T1000 (cell line): ENCODE measurements at places on chromosomes 6 and 20.

DNA sequence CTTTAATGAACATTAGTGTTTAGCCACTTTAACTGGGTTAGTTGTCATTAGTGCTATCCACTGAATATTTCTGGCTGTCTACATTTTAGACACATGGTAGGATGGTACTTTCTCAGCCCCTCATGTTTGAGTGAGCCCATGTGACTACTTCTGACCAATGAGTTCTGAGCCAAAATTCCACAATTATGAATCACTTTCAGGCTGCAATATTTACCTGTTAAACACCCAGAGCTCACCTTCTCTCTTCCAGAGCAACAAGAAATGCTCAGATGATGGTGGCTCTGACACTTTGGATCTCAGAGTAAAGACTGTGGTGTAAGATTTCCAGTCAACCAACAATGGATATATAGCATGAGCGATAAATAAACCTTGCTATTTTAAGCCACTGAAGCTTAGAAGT lies 24.8 kb downstream of the SPACA1 start:
- DNase-seq, result no peak

DNA sequence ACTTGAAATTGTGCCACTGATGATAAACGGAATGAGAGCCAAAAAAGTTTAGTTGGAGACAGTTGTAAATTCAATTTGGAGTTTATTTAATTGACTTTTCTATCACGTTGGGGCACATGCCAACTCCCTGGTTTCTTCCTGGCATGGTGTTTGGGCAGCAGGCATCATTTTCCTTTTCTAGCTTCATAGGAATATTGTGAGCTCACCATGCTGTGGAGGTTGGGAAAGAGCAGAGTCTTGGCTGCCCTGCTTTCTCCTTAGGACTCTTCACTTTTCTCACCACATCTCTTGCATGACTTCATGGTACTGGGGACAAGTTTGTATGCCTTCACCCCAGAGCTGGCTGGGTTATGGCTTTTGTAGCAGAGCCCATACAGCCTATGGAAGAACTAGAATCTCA lies 6.4 kb downstream of the SCAND1 start:
- DNase-seq, result no peak

- no peak for DNase-seq
These were observed 294.2 kb downstream of the OGFRL1 start for GRCh38 chr6:71582820-71583219.

GRCh38 chr20:34980543-34981233 lies 25.0 kb downstream of the MYH7B start:
- no peak for DNase-seq

GRCh38 chr6:24919056-24919892 lies 16.5 kb downstream of the RIPOR2 start:
- no peak for DNase-seq

DNA sequence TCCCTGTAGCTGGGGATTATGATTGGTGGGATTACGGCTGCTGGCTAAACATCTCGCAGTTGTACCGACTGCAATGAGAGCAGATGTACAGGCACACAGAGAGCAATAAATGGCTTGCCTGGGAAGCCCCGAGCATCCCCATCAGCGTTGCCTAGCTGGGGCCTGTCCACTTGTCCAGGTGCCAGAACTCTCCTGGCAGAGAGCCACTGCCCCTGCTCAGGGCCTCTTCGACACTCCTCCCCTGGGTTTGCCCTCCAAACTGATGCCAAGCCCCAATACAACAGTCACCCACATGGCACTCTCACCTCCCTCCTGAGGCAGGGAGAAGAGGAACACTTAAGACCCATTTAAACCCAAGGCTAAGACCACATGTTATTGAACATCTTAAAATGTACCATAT lies 715.1 kb downstream of the PTPRT start:
- DNase-seq, result no peak

GRCh38 chr6:15474196-15474595 lies 188.6 kb downstream of the DTNBP1 start:
- no peak for DNase-seq

DNA sequence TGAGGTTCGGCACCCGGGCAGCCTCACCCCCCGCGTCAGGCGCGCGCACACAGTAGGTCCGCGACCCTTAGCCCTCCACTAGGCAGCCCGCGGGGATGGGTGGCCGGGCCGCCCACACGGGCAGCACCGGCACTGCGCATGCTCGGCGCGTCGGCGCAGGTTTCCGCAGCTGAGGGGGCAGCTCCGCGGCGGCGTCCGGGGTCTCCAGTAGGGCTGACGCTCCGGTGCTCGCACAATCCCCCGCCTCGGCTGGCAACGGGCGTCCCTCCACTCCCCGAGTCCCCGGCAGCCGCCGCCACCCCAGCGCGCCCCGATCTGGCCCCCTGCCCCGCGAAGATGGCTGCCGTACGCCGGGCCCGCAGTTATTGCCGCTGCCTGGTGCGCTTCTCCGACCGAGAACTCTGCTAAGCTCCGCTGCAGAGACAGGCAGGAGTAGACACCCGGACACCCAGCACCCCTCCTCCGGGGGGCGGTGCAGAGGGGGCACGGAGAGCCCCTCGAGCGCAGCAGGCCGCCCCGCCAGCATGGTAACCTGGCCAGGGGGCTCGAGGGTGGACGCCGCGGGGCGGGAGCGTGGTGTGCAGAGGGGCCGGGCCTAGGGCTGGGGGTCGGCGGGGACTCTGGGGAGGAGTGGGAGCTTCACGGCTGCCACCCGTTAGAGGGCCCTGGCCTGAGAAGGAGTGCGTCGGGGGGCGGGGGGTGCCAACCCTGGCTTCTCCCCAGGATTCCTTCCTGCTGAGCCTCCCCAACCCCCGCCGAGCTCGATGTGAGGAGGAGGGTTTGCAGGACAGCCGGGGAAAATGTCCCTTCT lies at the start of gene FBXO9:
Gene FBXO9, plus strand, starts transcription at position 139 of the 811 bp plus-strand sequence. Its CDS starts 386 bp downstream, at position 525.
- DNase-seq, result peak; percentile 59

GRCh38 chr6:125924697-125925358 lies 31.7 kb upstream of the HINT3 start:
- no peak for DNase-seq

DNA sequence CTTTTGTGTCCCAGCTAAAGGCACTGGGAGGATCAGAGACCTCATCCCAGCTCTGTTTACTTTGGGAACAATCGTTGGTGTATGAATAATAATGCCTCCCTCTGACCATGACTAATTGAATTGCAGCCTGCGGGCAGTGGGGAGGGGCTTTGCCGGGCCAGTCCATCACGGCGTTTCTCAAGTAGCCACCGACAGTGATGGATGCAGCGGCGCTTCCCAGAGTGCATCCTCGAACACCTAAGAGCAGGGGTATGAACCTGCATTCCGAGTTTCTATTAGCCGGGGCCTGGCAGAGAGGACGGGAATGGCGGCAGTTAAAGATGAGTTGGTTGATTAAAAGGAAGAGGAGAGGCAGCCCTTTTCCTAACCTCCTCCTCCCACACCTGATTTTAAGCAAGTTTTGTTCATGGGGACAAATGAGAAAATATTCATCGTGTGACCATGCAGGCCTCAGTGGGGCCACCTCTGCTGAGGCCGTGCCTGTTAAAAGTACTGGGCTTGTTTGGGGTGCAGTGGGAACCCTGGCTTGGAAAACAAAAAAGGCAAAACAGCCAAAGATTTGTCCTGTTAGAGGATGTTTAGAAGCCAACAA lies 154.1 kb downstream of the FOXA2 start:
- DNase-seq, result no peak

DNA sequence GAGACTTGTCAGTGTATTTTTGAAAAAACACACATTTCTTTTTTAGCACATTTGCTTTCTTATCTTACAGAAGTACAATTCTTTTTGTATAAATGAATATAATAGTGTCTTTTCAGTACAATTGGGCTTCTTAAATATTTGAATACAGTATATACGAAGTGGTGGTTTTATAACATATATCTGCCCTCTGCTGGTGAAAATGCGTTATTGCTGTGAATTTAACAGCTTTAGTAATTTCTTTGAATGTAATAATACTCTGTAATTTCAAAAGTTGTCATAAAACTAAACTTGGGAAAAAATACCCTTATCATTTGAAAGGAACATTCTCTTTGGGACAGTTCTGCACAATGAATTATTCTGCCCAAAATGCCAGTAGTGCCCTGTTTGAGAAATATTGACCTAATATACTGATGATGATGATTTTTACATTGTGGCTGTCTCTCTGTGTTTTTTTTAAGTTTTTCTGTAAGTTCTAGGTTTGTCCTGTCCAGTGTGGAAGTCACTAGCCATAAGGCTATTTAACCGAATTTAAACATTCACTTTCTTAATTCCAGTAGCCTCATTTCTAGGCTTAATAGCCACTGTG lies 19.0 kb downstream of the SMAP1 start:
- DNase-seq, result no peak

DNA sequence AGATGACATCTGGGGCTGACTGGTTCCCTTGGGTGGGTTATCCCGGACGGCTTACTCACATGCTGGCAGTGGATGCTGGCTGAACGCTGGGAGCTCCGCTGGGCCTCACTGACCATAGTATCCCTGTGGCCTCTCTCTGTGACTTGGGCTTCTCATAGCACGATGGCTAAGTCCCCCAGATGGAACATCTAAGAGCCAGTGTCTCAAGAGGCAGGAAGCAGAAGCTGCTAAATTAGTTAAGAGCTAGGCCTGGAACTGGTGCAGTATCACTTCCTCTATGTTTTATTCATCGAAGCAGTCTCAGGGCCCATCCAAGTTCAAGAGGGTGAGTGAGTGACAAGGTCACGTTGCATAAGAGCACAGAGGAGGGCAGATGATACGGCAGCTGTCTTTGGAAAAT lies 116.5 kb upstream of the LAMP5 start:
- DNase-seq, result no peak
